Urothelium cell line (cell line): ENCODE measurements at places on chromosomes 13 and 19.

GRCh38 chr13:109743706-109744453 is 42.5 kb downstream of the IRS2 start:
- DNase-seq = peak; percentile 74

DNA sequence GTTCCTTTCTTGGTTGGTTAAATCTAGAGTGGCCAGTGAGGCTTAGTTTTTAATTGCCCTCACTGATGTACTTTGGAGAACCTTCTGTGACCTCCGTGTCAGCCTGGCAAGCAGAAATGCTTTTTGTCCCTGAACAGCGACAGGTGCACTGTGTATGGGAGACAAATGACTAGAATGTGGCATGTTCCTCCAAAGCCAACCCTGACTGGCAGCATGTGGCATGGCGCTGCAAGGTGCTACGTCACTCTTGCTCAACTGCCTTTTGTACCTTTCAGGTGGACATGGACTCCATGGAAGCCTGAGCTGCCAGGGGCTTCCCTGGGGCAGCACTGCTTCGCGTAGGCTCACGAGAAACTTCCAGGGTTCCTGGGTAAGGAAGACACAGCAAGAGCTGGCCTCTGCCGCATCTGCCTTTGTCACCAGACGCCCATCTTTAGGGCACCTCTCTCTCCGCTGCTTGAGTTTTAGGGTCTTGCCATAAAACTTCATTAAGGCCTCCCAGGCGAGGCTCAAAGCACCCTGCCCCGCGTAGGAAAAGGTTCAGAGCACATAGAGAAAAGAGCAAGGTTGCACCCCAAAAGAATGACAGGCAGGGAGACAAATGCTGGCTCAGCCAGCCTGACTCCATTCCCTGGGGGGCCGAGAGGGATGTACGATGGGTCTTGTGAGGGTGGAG is 167.1 kb upstream of the SOX1 start:
- DNase-seq = no peak

DNA sequence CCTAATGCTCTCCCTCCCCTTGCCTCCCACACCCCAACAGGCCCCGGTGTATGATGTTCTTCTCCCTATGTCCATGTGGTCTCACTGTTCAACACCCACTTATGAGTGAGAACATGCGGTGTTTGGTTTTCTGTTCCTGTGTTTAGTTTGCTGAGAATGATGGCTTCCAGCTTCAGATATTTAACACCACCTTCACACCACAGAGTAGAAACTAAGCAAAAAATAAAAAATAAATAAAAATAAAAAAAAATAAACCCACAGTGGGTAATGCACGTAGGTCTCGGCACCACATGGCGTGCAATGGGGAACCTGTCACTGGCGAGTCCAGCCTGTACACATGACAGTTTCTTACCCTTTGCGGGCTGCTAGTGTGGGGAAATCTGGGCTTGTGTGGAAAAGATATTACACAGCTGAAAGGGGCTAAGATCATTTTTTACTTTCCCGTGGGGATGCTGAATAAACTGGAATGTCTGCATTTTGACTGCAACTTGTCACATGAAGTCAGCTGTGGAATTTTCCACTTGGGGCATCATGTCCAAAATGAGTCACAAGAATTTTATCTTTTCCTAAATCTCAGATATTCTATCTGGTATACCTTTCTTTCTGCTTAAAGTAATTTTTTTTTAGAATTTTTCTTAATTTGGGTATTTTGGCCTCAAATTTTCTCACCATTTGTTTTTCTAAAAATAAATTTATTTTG is 170.5 kb downstream of the IRS2 start:
- no peak for DNase-seq

DNA sequence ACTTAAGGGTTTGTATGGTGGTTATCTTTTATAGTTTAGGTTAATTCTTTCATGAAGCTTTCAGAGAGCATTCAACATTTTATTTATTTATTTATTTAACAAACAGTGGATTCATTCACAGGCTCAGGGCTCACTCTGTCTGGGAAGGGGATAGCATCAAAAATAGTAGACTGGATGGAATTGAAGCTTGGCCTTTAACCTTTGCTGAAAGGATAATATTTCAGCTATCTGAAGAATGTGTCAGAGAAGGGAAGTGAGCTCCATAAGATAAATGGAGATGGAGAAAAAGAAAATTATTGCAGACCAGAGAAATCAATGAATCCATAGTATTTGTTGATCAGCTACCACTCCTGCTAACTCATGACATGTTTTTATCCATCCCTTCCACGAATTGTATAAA is 305.6 kb downstream of the COG6 start:
- no peak for DNase-seq

GRCh38 chr13:24313439-24313838 is 4.1 kb downstream of the C1QTNF9 start:
- DNase-seq = no peak

GRCh38 chr13:60857698-60858097 is 460.7 kb downstream of the TDRD3 start:
- no peak for DNase-seq

- DNase-seq = peak; percentile 55
These were observed 479.2 kb upstream of the NBEA start for GRCh38 chr13:34462843-34463242.

DNA sequence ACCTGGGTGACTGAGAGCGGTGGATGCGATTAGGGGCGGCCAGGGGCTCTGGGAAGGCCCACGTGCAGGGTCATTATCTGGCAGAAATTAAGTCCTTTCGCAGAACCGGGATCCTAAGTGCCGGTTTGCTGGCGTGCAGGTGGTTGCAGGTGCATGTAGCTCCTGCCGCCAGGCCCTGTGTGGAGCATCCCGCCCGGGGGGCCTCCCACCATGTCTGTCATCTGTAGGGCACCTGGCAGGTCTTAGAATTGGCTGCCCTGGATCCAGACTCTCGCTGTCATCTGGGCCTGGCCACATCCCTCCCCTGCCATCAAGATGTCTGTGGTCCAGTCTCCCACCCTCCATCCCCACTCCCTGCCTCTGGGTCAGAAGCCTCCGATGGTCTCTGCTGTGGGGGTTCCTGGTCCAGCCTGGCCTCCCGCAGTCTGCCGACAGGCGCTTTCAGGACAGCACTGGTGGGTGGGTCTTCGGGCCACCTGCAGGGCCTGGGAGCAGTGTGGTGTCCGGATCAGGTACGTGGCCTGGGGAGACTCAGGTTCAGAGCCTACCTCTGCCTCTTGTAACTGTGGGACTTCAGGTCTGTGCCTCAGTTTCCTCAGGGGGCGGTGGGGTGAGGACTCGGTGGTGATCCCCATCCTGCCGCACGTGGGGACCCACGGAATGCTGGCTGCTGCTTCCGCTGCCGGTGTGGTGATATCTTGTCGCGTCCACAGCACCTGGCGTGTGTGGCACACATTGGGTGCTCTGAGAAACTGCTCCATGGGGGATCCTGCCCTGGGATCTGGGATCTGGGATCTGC is 5.4 kb downstream of the GNA11 start:
- no peak for DNase-seq

DNA sequence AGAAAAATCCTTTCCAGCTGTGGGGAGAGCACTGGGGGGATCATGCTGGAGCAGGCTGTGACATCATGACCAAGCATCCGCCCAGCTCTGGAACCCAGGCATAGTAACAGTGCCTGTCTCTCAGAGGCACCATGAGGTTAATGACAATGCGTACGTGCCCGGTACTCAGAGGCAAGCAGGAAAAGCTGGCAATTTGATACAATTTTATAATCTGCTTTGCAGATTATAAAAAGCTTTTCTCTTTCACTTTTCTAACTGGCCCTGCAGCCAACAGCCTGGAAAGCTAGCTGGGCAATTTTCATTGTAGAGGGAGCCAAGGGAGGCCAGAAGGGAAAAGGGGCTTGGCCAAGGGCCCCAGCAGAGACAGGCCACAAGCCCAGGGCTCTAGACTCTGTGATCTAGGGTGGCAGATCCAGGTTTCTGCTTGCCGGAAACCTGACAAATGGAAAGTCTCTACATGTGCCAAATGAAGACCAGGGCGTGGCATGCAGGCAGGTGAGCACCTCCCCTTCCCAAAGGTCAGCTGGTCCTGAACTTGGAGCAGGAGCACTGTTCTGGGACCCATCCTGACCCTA is 22.7 kb downstream of the VRK3 start:
- DNase-seq = no peak

DNA sequence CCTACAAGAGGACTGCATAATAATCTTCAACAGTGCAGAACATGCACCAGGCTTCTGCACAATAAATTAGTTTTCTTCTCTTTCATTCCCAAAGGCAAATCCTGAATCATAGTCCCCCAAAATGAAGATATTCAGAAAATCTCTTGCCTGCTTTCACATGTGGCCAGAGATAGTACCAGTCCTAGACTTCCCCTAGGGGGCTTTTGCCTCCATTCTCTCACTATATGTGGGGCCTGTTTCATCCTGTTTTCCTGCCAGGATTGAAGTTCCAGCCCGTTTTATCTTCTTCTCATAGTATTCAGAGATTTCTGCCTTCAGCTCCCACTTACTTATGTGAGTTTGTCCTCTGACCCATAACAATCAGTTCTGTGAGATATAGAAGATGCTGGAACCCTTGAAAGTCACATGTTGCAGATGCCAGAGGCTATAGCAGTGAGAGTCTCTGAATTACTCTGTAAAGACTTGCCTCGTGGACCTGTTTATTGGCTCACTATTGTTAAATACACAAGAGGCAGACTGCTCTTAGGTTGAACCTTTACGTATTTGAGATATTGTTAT is 421.9 kb upstream of the PCDH9 start:
- DNase-seq = no peak

DNA sequence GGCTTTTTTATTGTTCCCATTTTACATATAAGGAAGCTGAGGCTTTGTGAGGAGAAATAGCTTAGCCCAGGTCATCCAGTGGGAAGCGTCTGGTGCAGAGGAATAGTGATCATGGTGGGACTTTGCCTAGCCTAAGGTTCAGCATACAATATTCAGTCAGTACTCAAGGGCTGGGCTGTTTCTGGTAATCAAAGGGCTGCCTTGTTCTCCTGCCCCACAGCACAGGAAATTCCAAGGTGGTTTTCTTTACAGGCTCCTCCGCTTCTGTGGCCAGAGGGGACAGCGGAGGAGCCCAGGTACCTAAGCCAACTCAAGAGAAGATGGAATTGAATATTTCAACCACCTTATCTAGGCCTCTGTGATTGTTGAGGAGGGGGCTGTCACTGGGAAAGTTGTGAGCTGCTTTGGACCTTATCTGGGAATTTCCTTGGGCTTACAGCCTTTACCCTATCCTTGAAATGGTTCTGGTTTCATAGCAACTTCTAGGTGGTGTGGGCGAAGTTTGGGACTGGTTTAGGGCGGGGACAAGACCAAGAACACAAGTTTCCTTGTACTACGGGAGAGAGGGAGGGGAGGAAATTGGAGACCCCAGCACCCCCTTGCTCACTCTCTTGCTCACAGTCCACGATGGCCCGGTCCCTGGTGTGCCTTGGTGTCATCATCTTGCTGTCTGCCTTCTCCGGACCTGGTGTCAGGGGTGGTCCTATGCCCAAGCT is at the start of gene MIA:
Gene MIA, plus strand, starts transcription at position 606 of the 716 bp plus-strand sequence. Its CDS starts 22 bp downstream, at position 628.
- peak; percentile 21 for DNase-seq
